ENCODE measurements at places on chromosomes 6 and 20. TPM values are rescaled to one million over a fixed set of nuclear protein-coding genes. Genes with fewer than 3 reads are reported as not detected.

GRCh38 chr6:47651505-47651944 is 46.9 kb upstream of the ADGRF4 start:
- no peak overlapping the region for H3K27ac ChIP-seq
- no peak overlapping the region for H3K4me3 ChIP-seq
- peaks cover 3% of the 10 kb centered on the region for H3K27me3 ChIP-seq
- H3K36me3 ChIP-seq = no peaks in the 10 kb centered on the region
- no peak for DNase-seq

DNA sequence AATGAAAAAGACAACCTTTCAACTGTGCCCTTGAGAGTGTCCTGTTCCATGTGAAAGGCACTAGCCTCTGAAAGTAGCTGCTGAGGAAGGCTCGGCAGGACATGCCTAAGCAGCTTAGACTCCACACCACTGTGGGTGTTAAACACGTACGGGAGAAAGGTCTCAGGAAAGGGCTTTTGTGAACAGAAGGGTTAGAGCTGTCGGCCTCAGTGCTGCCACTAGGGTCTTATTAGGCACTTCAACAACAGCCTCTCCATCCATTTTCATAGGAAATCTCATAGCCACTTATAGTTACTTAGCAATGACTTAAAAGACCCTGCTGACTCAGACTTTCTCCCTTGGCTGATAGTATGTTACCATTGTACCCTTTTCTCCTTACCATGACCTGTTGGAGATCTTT is 662.8 kb downstream of the TBC1D32 start:
- no peak overlapping the region for H3K27ac ChIP-seq
- no peaks in the 10 kb centered on the region for H3K27me3 ChIP-seq
- no peak overlapping the region for H3K4me3 ChIP-seq
- DNase-seq = no peak

DNA sequence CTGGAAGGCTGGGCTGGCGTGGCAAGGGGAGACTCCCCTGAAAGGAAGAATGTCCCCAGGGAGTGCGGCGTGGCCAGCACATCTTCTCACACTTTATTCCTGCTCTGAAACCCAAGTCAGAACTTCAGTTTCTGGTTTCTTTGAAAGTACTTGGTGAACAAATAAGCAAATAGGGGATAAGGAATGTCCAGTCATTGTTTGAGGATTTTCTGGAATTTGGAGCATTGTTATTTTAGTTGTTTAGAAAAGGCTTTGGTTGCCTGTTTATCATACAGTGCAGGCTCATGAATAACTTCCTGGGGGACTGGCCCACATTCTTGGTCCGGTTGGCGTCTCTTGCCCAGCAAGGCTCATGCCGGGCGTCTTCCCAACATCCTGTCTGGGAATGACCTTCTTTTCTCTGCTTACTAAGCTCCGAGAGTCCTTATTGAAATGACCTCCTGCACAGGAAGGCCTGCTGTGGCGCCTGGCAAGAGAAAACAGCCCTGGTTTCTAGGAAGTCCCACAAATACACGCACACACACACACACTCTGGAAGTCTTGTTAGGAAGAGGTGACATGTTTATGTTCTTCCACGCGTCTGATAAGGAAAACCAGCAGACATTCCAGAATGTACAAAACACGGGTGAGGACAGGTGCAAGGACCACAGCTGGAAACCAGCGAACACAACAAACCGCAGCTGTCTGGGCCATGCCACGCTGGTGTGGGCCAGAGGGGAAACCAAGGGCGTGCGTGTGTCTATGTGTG is 71.9 kb downstream of the TMEM170B start:
- H3K36me3 ChIP-seq = no peaks in the 10 kb centered on the region
- no peak overlapping the region for H3K27ac ChIP-seq
- no peak overlapping the region for H3K4me3 ChIP-seq
- H3K27me3 ChIP-seq = peaks cover 21% of the 10 kb centered on the region

DNA sequence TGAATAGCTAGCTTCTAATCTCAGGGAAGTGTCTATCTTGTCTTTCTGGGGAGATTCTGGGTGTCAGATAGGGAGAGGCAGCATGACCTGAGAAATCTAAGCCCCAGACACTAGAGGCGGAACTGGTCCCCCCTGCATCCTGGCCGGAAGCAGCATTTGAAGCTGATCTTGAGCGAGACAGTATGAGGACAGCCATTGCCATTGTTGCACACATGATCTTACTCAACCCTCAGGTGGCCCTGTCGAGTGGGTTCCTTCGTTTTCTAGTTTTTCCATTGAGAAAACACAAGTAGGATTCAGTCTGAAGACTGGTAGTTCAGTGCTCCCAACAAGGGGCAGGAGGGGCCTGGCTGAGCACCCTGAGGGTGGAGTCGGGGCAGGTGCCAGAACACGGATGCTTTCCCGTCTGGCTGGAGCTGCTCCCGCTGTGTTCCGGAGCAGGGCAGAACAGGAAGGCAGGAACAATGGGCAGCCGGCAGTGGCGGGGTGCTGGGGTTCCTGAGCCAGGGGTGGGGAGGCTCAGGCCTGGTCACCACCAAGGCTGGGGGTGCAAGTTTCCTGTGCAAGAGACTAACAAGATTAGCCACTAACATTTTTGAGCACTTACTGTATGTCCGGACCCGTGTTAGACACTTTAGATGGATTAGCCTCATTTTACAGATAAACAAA is 7.9 kb upstream of the SDCBP2 start:
- peaks cover 7% of the 10 kb centered on the region for H3K36me3 ChIP-seq
- DNase-seq = peak; percentile 11
- H3K4me1 ChIP-seq = peaks cover 29% of the 10 kb centered on the region
- H3K27ac ChIP-seq = peak overlapping the region; percentile 21

GRCh38 chr6:165321555-165322145 is 12.2 kb upstream of the C6orf118 start:
- DNase-seq = no peak
- no peak overlapping the region for H3K4me3 ChIP-seq
- no peaks in the 10 kb centered on the region for H3K27me3 ChIP-seq
- no peaks in the 10 kb centered on the region for H3K36me3 ChIP-seq
- no peaks in the 10 kb centered on the region for H3K4me1 ChIP-seq

DNA sequence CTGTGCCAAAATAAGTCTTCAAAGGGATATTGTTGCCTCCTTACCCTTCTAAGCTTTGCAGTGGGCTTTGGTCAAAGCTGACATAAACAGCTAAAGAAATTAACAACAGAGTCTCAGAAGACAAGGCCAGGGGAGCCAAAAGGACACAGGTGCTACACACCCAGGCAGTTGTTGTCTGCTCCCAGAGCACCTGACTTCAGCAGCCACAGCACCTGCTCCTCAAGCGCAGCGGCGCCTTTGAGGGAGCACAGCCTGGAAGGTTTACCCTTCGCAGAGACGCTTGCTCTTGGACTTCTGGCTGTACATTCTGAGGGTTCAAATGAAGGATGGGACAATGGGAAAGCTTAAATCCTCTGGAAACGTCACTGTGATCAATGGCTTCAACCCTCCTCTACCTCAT is 16.6 kb downstream of the B4GALT5 start:
- peaks cover 6% of the 10 kb centered on the region for H3K36me3 ChIP-seq
- H3K4me3 ChIP-seq = no peak overlapping the region
- no peak overlapping the region for H3K27ac ChIP-seq
- no peak for DNase-seq

DNA sequence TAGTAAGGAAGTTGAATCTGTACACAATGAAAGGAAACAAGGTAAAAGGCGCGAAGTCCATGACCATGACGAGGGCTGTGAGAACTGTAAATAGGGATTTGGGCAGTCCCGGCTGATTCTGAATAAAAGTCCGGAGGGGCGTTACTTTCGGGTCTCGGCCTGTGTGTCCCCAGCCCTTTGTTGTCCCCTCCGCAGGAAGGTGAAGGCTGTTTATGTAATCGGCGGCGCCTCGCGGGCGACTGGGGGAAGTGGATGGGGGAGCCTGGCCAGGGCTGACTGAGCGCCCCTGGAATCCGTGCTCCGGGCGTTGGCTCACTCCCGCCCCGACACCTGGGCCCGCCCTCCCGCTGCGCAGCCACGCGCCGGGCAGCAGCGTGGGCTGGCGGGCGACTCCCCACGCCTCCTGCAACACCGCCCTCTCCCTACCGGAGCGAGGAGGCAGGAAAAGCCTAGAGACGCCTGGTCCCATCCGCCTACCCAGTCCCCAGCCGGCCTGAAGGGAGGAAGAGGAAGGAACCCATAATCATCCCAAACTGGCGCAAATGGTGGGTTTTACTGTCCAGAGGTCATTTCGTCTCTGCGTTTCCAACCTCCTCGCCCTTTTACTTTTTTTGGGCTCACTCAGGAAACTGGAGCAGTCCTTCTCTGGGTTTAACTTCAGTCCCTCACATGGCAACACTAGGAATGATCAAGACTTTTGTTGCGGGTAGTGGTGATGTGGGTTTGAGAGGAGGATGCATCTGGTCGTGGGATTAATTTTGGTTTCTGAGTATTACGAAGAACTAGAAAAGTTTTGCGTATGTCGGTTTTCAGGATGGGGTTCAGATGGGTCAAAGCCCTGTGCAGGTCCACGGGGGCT is 12.1 kb downstream of the TRIM31 start:
- H3K4me3 ChIP-seq = peak overlapping the region; percentile 55
- no peaks in the 10 kb centered on the region for H3K36me3 ChIP-seq
- peak; percentile 21 for DNase-seq
- H3K27ac ChIP-seq = no peak overlapping the region
- peaks cover 75% of the 10 kb centered on the region for H3K27me3 ChIP-seq

GRCh38 chr20:25356271-25356933 is 34.2 kb downstream of the ABHD12 start:
- no peaks in the 10 kb centered on the region for H3K36me3 ChIP-seq
- DNase-seq = no peak
- H3K4me3 ChIP-seq = no peak overlapping the region
- H3K4me1 ChIP-seq = peaks cover 16% of the 10 kb centered on the region
- H3K27ac ChIP-seq = no peak overlapping the region
- no peaks in the 10 kb centered on the region for H3K27me3 ChIP-seq

DNA sequence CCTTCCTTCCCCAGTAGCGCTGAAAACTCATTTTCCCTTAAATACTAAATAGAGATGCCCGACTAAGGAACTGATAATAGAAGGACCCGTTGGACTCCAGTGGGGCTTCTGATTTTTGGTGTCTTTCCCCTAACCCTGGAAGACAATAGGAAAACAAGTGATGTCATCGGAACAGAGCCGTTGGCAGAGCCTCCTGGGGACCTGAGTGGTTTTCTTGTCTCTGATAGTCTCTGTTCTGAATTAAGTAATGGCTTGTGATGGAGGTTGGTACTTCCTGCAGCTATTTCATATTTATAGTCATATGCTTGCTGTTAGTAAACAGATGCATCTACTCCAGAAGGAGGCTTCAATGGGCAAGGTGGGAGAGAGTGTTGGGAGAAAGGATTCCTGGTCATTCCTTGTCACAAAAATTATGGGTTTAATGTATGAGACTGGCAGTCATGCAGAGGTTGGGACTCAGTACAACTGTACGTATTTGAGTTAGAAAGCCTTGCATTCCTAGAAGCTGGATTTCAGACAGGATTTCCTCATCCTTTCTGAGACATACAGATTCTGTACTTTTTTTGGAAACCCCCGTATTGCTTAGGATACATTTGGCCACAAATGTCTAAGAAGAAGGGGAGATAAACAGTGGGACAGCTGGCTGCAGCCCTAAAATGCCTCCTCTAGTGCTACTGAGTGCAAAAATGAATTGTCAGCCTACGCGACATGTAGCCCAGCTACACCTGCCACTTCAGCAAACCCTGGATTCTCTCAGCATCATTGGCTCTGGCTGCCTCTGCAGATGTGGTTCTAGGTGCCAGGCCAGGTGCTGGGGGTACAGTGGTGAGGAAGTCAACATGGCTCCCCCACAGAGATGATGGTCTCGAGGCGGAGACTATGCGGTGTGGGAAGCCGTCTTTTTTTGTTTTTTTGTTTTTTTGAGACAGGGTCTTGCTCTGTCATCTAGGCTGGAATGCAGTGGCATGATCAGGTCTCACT is 38.1 kb downstream of the CDS2 start:
- no peaks in the 10 kb centered on the region for H3K27me3 ChIP-seq
- peaks cover 46% of the 10 kb centered on the region for H3K4me1 ChIP-seq
- H3K36me3 ChIP-seq = peaks cover 10% of the 10 kb centered on the region
- H3K27ac ChIP-seq = no peak overlapping the region
- H3K4me3 ChIP-seq = no peak overlapping the region

DNA sequence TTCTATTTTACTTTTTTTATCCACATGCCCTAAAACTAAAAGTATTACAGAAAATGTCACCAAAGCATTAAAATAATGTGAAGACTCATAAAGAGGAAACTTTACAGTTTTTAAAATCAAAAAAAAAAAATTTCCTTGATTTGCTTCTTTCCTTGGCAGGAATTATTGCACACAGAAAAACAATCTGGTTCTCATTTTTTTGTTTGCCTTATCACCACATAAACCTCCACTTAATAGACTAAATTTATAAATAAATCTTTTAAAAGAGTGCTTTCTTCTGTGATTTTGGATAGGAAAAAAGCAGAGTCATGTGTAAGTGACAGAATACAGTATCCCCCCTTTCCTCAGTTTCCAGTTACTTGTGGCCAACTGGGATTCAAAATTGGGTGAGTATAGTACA is 695.1 kb upstream of the CITED2 start:
- no peaks in the 10 kb centered on the region for H3K4me1 ChIP-seq
- DNase-seq = no peak
- H3K27ac ChIP-seq = no peak overlapping the region
- H3K27me3 ChIP-seq = peaks cover 1% of the 10 kb centered on the region

- peaks cover 18% of the 10 kb centered on the region for H3K4me1 ChIP-seq
- H3K27me3 ChIP-seq = no peaks in the 10 kb centered on the region
- H3K4me3 ChIP-seq = no peak overlapping the region
- H3K36me3 ChIP-seq = no peaks in the 10 kb centered on the region
- no peak overlapping the region for H3K27ac ChIP-seq
Measured at GRCh38 chr20:33600981-33601380, 61.1 kb upstream of the C20orf144 start.

DNA sequence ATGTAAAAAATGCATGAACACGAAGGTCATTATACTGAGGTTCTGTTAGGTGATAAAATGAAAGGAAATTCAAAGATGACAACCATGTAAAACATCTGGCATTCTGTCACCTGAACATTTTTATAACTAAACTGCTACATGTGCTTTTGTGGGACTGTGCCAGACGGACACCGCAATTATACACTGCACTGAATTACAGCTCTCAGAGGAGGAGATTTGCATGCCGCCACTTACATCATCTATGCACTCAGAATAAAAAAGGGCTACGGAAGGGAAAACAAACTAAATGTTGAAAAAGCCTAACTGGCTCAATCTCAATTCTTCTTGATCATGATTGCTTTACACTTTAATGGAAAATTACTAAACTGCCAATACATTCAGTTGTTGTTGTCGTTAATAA is 614.0 kb upstream of the EYS start:
- H3K27me3 ChIP-seq = no peaks in the 10 kb centered on the region
- no peak for DNase-seq
- H3K36me3 ChIP-seq = no peaks in the 10 kb centered on the region
- H3K4me3 ChIP-seq = no peak overlapping the region
- H3K27ac ChIP-seq = no peak overlapping the region

The POM121L2 gene
- not detected for total RNA-seq

The CAP2 gene
- total RNA-seq = not detected

The PTCHD4 gene
- total RNA-seq = not detected
